A549 (cell line): ENCODE measurements at places on chromosomes 1 and 21.

DNA sequence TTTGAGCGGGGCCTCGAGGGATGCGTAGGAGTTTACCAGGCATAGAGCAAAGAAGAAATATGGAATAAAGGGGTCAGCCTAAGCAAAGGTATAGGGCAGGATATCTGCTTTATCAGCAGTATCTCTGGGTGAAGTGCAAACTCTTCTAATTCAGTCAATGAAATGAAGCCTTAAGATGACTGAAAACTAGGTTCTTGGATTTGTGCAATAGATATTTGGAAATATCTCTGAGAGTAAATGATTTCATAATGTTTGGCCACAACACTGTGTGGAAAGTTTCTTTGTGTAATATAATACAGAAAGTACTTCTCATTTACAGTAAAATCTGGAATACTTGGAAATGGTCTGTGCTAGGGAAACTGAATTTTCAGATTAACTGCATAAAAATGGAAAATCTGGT, 26.1 kb downstream of the KCNJ15 start:
- DNase-seq: no peak

- DNase-seq: no peak
These were observed 96.4 kb downstream of the C1orf21 start for GRCh38 chr1:184483101-184483683.

DNA sequence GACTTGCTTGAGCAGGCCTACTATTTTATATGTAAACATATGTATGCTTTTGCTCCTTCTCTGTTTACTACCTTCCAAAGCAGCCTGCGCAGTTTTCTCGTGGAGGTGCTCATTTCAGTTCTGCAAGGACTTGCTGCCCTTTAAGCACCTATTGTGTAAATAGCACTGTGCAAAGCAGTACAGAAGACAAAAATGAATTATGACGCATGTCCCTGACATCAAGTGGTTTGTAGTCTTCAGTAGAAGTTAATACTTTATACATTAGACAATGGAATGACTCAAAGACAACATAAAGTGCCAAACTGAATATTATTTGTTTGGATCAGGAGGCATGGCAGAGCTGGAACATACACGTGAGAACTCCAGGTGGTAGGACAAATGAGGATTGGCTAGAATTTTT, 611.7 kb downstream of the LMO4 start:
- DNase-seq: peak; percentile 81

DNA sequence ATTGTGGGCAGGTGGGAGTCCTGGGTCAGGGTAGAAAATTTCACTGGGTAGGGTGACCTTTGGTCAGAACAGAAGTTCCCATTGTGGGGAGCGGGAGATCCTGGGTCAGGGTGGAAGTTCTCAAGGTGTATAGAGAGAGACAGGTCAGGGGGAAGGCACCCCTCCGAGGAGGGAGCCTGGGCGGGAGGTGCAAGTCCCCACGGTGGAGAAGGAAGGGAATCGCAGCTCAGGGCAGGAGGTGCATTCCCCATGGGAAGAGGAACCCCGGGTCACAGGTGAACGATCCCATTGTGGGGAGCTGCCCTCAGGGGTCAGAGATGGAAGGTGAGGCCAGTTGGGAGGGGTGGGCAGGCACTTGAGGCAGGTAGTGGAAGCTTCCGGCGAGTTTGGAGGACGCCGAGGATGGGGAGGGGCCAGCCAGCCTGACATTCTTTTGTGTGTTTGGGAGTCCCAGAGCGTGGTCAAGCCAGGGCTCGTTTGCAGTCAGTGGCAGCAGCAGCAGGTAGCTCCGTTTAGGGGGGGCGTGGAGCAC, 637 bp downstream of the LYPLA2 start:
- DNase-seq: no peak

DNA sequence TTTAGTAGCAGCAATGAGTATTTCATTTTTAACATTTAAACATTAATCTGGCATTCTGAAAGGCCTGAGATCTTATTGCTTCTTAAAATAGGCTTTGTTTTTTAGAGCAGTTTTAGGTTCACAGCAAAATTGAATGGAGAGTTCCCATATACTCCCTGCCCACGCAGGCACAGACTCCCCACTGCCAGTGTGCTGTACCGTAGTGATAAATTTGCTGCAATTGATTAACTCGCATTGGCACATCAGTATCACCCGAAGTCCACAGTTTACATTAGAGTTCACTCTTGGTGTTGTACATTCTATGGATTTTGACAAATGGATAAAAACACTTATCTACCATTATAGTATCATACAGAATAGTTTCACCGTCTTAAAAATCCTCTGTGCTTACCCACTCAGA, 71.8 kb upstream of the ERRFI1 start:
- DNase-seq: no peak

DNA sequence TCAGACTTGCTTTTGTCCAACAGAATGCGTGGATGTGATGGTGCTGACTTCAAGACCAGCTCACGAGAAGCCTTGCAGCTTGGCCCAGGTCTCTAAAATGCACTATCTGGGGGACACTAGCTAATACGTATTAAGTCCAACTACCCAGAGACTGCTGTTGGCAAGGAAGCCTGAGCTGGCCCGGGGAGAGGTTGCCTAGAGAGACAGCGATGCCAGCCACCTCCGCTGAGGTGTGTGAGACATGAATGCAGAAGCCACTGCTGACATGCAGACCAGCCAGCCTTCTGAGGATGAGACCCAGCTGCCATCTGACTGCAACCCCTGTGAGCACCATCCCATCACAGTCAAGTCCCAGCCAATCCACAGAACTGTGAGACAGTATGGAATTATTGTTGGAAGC, 32.5 kb downstream of the THAP3 start:
- DNase-seq: no peak

GRCh38 chr1:14740016-14740415, 141.5 kb downstream of the KAZN start:
- no peak for DNase-seq

- DNase-seq: peak; percentile 95
These were observed 13.8 kb upstream of the SFN start for GRCh38 chr1:26848941-26849774.

GRCh38 chr1:161307230-161307768, 2.5 kb downstream of the MPZ start:
- peak; percentile 29 for DNase-seq

DNA sequence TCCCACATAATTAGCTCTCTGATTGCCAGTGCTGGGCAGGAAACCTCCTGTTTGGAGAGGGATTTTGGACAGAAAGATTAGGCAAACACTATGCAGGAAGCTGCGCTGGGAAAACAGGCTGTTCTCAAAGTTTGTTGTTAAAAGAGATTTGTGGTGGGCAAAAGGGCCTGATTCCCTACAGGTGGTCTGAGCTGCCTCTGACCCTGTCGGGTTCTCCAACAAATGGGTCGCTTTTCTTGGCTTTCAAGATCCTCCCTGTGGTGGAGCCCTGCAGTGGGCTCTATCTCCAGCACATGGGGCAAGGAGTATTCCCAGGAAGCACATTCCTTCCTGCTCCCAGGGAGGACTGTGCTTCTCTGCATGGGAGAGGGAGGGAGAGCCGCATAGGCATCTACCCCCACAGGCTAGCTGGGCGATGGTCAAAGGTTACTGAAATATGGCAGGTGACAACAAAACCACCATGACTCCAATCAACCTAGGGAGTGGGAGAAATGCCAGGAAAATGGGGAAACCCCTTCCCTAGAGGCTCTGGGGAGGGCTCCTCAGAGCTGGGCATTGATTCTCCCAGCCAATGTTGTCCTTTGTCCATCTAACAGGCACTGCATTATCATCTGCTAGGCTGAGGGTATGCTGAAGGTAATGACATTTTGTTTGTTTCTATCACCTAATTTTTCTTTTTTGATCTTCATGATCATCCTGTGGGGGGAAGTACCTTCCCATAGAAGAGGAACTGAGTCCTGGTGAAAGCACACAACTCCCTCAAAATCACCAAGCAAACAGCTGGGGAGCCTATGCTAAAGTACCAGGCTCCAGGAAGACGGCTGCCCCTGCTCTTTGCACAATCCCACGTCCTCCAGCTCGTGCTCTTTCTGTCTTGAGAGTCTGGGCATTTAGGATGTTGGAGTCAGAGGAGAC, 85.3 kb downstream of the PLXNA2 start:
- no peak for DNase-seq

DNA sequence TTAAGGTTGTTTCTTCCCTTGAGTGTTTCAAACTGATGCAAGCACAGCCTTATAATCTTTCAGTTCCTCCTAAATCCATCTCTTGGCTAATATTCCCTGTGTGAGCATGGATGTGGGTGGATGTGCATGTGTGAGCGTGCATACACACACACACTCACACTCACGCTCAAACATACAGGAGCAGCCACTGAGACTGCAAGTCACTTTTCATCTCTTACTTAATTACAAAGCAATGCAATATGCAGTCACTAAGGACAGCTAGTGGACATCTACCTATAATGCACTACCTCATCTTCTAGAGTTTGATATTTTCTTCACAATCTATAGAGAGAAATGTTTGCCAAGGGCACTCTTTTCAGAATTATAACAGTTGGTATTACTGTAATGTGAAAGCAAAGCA, 1.4 kb downstream of the ESRRG start:
- DNase-seq: no peak

DNA sequence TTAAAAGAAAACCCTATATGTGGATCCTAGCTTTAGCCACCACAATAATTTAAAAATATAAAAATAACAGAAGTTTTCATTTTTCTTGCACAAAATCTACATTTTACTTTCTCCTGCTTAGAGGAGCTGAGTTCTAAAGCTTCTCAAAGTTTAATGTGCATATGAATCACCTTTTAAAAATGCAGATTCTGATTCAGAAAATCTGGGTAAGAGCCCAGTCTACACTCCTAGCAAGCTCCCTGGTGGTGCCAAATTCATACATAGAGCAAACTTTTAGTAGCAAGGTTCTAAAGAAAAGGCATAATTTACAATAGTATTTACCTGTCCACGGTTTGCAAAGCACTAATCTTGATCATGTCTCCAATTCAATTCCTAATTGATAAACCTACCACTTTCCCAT, 19.3 kb downstream of the RSBN1 start:
- no peak for DNase-seq

DNA sequence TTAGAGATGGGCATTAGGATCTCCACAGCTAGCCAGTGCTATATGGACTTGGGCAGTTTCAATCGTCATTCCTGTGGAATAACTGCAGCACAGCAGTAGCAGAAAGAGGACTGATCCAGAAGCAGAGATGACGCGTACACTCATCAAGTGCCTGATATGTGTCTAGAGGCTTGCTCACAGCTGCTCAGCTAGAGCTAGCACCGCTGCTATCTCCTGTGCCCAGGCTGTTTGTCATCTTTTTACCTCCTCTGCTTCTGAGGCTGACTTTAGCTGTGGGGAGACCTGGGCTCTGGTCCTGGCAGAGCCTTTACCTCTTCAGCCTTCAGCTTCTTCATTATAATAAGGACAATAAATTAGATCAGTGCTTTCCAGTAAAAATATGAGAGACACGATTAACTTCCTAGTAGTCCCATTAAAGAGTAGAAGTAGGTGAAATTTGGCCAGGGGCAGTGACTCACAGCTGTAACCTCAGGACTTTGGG, 5.3 kb downstream of the TENT5C start:
- DNase-seq: no peak

GRCh38 chr1:165468253-165468652, 23.3 kb upstream of the RXRG start:
- DNase-seq: no peak

- DNase-seq: no peak
These were observed 81.0 kb downstream of the MAN1C1 start for GRCh38 chr1:25697435-25698217.

GRCh38 chr1:41902664-41903063, 16.1 kb downstream of the HIVEP3 start:
- DNase-seq: no peak

- DNase-seq: peak; percentile 66
These were observed 159.8 kb downstream of the RUNX1 start for GRCh38 chr21:34889320-34889675.

DNA sequence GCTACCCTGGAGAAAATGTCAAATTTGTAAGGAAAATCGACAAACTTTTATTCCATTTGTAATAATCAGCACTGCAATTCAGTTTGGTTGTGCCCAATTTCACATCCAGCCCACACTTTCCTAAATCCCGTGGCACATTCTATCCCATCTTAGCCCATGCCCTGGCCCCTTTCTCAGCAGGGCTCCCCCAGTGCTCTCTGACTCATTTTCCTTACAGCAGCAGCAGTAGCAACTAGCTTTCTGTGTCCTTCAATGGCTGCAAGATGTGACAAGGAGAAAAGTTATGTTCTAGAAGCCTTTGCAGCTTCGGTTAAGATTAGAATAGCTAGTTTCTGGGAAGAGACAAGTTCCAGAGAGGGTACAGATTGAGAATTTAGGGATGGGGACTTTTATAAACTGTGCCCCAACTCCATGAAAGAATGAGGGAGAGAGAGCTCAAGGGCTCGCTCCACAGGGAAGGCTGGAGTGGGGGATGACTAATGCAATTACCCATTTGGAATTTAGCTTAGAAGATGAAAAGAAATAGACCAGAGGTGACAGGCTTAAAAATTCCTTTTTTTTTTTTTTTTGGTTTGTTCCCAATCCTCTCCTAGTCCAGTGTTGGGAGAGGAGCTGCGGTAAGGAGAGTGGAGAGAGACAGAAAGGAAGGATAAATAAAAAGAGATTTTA, 47.0 kb upstream of the POU2F1 start:
- no peak for DNase-seq

DNA sequence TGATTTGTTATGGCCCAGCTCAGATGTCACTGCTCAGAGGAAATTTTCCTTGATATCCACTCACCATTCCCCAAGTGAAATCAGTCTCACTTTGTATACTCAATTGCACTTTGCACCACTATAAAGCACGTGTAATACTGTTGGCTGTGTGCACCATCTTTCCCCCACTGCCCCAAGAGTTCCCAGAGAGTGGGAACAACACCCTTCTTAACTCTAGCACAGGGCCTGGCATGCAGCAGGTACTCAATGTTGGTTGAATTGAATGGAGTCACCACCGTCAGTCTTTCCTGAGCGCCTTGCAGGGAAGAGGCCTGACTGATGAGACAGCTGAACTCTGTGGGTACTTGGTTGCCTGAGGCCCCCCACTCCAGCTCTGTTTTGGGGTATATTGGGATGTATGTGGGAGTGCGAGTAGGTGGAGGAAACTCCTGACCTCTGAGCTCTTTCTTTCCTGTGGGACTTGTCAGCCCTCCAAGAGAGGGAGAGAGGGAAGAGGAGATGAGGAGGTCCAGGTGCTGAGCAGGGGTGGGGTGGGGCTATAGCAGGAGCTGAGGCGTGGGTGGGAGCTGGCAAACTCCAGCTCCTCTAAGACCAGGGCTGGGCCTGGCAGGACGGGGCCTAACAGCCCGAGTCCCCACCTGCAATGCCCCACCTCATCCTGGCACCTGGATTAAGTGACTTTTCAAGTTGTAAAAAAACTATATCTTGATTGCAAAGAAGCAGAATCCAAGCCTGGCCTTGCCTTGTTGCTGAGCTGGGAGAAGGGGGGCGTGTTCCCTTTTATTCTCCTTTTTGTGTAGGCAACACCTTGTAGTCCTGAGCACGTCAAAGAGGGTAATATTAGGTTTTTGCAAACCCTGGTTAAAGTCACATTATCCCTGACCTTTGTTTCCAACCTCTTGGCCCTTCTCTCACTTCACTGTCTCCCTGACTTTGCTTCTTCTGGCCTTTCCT, 19.4 kb upstream of the WASF2 start:
- no peak for DNase-seq
